ENCODE measurements at places on chromosomes 1 and 21. TPM values are rescaled to one million over a fixed set of nuclear protein-coding genes. Genes with fewer than 3 reads are reported as not detected.

DNA sequence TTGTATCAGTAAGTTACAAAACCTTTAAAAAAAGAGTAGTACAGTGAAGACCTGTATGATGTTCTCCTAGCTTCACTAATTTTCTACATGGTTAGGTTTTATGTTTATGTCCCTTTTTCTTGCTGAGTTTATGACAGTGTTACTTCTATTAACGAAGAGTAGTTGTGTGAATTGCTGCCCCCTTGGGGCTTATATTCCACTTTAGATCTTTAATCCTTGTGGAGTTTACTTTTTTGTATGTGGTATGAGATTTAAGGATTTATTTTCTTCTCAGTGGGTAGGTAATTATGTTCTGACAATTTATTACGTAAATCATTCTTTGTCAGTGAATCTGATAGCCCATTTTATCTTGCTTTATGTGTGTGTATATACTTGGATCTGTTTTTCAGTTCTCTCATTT lies 14.8 kb downstream of the KCTD3 start:
- DNase-seq = no peak

DNA sequence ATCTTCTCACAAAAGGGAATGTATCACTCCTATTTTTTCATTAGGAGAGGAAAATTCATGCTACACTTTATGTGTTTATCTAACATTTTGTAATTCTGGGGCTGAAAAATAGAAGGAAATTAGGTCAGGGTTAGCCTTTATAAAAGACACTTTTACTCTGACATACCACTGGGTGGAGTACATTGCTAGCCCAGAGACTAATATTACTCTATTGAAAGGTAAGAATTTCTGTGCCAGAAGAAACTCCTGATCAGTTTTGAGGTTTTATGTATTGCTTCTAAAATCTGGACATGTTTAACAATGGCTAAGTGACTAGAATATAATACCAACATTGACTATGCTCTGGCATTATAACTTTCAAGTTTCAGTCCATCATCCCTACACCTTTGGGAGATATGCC lies 724.6 kb downstream of the USP25 start:
- DNase-seq = no peak

GRCh38 chr1:17161926-17162800 lies 42.8 kb upstream of the PADI1 start:
- no peak for DNase-seq

DNA sequence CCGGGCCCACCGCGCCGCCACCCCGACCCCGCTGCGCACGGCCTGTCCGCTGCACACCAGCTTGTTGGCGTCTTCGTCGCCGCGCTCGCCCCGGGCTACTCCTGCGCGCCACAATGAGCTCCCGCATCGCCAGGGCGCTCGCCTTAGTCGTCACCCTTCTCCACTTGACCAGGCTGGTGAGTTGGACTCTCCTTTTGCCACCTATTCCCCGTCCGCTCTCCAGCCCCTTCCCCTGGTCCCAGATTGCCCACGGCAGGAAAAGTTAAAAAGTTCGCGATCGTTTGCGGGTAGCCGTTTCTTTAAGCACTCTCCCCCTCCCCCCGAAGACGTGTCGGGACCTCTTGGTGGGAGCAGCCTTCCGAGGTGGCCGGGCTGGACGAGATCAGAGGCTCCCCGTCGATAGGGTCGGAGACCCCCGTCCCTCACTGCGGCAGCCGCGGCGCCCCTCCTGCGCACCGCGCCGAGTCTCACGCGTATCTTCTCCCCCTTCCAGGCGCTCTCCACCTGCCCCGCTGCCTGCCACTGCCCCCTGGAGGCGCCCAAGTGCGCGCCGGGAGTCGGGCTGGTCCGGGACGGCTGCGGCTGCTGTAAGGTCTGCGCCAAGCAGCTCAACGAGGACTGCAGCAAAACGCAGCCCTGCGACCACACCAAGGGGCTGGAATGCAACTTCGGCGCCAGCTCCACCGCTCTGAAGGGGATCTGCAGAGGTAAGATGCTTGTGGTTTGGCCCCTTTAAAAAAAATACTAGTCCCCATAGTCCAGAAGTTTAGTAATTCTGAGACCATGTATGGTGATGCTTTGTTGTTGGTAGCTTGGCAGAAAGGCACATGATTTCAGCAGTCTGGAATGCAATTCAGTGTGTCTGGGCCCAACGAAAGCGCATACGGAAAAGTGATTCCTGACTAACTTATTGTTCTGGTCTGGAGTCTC lies 576 bp downstream of the CCN1 start:
- no peak for DNase-seq

- DNase-seq = peak; percentile 51
Observed at GRCh38 chr1:211335522-211336157, 9.0 kb downstream of the TRAF5 start.

DNA sequence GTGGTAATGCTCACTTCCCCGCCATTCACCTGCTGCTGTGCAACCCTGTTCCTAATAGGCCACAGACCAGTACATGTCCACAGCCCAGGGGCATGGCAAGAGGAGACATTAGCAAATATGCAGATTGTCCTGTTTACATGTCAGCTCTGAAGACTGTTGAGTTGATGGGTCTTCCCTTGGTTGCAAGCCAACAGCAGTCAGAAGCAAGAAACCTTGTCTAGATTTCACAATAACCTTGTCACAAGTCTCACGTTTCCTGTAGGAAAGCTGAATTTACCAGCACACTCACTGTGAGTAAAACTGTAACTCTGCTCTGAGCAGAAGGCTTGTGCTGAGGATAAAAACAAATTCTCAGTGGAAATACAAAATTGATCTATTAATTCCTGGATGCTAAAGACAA lies 195.1 kb downstream of the HLX start:
- no peak for DNase-seq

GRCh38 chr1:25544243-25544764 lies 898 bp downstream of the LDLRAP1 start:
- no peak for DNase-seq

DNA sequence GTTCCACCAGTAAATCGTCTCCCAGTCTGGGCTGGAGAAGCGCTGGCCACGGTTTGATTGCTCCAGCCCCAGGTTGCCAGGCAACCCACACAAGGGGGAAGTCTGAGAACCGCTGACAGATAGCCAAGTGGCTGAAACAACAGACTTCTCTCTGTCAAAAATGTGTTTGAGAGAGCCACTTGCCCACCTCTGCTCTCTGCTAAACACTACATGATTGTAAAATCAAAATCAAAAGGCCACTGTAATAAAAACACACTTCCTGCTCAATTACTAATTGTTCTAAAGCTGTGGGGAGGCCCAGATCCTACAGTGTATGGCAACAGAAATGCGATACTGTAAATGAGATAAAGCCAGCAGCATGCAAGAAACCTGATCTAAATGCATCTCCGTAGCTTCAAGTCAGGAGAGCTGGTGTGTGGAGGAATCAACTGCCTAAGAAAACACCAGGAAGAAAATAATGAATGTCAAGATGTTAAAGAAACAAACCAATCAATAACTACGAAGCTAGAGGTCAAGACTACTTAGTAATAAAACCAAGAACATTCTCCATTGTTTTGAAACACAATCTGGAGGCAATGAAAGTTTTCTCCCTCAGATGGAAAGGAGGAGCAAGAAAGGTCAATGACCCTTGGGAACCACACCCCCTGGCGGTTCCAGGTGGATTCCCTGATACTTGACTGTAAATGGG lies 121.2 kb downstream of the SLC45A1 start:
- peak; percentile 92 for DNase-seq

DNA sequence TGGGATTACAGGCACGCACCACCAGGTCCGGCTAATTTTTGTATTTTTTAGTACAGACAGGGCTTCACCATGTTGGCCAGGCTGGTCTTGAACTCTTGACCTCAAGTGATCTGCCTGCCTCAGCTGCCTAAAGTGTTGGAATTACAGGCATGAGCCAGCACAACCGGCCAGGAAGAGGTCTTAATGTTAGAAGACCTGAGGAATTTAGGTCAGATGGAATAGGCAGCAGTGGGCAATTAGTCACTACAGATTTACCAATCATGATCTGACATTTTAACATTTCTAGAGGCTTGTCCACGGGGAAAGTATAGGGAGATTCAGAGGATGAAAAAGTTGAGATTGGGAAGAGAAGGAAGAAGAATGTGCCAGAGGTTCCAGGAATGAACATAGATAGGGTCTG lies 8.9 kb upstream of the APP start:
- no peak for DNase-seq

GRCh38 chr1:67612788-67613241 lies 72.2 kb upstream of the GADD45A start:
- DNase-seq = no peak

GRCh38 chr1:229027622-229028182 lies 243.2 kb upstream of the RAB4A start:
- DNase-seq = no peak

- no peak for DNase-seq
Observed at GRCh38 chr1:77509051-77509492, 173.4 kb downstream of the ZZZ3 start.

DNA sequence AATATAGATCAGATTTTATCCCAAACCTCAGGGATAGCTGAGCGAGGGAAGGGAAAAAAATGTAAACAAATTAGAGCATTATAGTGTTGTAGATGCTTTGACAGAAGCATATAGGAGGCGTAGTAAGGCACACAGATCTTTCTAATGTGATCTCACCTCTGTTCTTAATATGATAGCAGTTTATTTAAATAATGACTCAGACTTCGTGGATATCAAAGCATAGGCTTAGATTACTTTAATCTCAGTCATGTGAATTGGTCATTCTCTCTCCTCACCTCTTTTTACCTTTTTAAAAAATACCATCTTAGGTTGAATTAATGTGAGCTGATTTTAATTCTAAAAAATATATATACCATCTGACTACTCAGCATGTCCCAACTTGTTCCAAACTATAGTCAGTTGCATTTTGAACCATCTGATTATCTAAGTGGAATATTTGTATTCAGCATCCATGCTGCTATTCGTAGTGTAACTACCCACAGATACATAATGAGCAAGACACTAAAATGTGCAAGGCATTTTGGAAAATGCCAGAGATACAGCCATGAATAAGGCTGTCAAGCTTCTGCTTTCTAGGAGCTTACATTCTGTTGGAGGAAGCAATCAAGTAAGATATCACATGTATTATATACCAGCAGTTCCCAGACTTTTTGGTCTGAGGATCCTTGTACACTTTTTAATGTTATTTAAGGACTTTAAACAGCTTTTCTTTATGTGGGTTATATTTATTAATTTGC lies 76.7 kb downstream of the OSBPL9 start:
- DNase-seq = peak; percentile 39

- no peak for DNase-seq
Observed at GRCh38 chr1:116123837-116124533, 12.8 kb downstream of the MAB21L3 start.

DNA sequence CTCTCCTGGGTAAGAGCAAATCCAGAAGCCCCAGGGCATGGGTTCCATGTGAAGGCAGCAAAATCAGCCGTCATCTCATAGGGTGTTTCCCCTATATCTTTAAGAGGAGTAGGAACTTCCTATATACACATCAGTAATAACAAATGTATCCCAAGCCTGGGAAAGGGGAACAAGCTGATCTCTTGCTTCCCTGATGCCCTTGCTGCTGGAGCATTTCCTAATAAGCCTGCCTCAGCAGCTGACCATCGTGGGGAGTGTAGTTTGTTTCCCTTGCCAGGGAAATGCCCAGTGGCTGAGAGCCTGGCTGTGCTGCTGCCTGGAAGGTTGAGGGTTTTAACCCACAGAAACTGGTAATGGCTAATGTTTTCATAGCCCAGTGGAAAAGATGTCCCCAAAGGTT lies 177.0 kb downstream of the NPHP4 start:
- DNase-seq = no peak

- DNase-seq = peak; percentile 21
Observed at GRCh38 chr1:235878082-235878811, 11.5 kb upstream of the LYST start.

DNA sequence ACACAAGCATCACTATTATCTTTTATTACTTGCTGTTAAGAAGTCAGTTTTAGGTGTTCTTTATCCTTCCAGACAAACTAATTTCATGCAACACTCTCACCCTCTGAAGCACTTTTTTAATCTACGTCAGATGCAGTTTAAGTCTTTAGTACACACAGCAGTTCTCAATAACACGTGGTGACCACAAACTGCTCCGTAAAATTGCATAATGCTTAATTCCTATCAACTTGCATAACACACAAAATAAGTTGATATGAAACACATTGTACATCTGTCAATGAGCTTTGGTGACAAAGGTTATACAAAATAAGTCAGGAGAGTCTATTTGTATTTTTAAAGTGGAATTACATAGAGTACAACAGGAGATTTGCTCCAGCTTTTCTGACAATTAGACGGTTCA lies 140.9 kb upstream of the ETS2 start:
- DNase-seq = no peak

GRCh38 chr1:208381481-208381880 lies 137.3 kb upstream of the PLXNA2 start:
- DNase-seq = no peak

GRCh38 chr1:21490774-21491487 lies 18.3 kb upstream of the ALPL start:
- peak; percentile 87 for DNase-seq

DNA sequence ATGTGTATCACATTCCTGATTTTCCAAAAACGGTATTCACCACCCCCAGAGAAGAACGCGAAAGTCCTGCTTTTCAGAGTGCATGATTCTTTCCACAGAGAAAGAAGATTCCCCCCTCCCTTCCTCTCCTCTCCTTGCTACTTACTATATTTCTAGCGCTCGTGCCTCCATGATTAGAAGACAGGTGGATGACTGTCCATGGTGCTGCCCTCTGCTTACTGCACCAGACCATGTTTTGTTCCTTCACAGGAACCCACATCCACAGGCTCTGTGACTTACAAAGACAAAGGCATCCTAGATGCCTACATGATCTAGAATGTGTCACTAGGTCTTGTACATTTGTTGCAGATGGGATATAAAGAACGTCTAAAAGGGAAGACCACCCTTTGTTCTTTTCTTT lies 49.1 kb upstream of the ZNF648 start:
- DNase-seq = no peak

- peak; percentile 85 for DNase-seq
Observed at GRCh38 chr1:37486680-37487618, 12.6 kb downstream of the ZC3H12A start.

GRCh38 chr1:4375812-4376211 lies 278.6 kb upstream of the AJAP1 start:
- DNase-seq = no peak

GRCh38 chr1:32636914-32637645 lies 13.3 kb downstream of the ZBTB8OS start:
- no peak for DNase-seq

GRCh38 chr21:46301759-46302158 lies 15.6 kb downstream of the YBEY start:
- no peak for DNase-seq

DNA sequence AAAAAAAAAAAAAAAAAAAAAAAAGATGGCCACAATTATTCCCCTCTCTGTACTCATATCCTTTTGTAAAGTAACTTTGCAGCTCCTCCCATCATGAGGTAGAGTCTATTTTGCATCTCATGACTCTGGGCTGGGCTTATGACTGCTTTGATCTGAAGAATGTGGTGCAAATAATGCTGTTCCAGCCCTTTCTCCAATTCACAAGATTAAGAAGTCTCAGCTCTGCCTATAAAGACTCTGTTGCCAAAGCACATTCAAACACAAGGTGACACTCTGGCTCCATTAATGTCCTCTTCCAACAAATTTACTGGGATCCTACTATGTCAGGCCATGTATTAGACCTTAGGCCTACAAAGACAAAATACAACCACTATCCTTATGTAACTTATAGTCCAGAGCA lies 64.8 kb upstream of the PTCH2 start:
- DNase-seq = no peak

The ERI3 gene
- total RNA-seq = 67.2 TPM

The DR1 gene
- total RNA-seq = 26.9 TPM

The IFNAR2 gene
- 25.3 TPM for total RNA-seq

The TFF3 gene
- total RNA-seq = not detected

The FAM229A gene
- total RNA-seq = 3.1 TPM

The FCRL1 gene
- total RNA-seq = 109 TPM

Measured in Karpas-422 (cell line).